Bladder microvascular endothelial cell (primary cell): ENCODE measurements at places on chromosomes 5 and 9. TPM values are rescaled to one million over a fixed set of nuclear protein-coding genes. Genes with fewer than 3 reads are reported as not detected.

The FCN2 gene
- not detected in 2 replicates for total RNA-seq

The GNAQ gene
- 29.3 and 76.2 TPM in 2 replicates for total RNA-seq

The PCDHGB2 gene
- 1.1 and 5.1 TPM in 2 replicates for total RNA-seq

The BASP1 gene
- total RNA-seq, result 5.7 and 12.5 TPM in 2 replicates

The FUT7 gene
- total RNA-seq, result not detected in 2 replicates

The IL31RA gene
- under 0.01 and 0.06 TPM in 2 replicates for total RNA-seq
